ENCODE measurements at places on chromosomes 11 and 22.

- no peak for DNase-seq
Observed at GRCh38 chr11:102989379-102990047, 34.0 kb upstream of the MMP13 start.

DNA sequence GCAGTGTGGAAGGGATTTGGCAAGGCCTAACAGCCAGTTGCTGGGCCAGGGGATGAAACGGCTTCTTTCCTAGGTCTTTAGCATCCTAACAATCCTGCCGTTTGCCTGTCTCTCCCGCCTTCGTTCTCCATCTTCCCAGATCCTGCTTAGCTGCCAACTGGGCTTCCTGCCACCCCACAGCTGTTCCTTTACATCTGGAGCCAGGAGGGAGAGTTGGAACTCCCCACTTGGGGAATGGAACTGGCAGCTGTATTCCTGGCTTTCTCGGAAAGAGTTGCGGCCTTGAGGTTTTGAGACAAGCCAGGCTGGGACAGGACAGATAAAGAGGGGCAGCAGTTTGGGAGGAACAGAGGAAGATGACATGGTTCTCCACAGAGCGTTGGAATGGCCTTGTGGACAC is 59.6 kb downstream of the ST3GAL4 start:
- DNase-seq = no peak

GRCh38 chr11:44444770-44445321 is 120.6 kb upstream of the CD82 start:
- no peak for DNase-seq

DNA sequence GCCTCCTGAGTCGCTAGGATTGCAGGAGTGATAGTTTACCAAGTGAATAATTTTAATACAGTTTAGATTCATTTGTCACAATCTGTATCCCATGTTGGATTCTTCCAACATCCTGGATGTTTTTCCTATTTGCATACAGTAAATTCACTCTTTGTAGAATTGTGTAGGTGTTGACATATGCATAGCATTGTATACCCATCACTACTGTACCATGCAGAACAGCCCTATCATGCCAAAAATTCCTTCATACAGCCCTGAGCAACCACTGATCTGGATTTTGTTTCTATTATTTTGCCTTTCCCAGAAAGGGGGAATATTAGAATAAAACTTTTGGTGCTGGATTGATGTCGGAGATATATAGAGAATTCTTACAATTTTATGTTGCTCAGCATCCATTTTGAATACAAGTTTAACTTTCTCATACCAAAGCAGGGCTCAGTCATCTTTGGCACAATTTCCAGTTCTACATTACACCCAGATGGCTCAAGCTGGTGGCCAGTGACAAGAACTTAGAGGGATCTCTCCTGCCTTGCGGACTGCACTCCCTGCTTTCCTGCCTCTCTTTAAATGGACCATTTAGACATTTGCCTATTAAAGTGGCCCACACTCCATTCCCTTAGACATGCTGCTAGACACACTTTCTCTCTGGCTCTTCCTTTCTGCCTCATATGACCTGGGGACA is 45.4 kb upstream of the CFAP300 start:
- DNase-seq = no peak

DNA sequence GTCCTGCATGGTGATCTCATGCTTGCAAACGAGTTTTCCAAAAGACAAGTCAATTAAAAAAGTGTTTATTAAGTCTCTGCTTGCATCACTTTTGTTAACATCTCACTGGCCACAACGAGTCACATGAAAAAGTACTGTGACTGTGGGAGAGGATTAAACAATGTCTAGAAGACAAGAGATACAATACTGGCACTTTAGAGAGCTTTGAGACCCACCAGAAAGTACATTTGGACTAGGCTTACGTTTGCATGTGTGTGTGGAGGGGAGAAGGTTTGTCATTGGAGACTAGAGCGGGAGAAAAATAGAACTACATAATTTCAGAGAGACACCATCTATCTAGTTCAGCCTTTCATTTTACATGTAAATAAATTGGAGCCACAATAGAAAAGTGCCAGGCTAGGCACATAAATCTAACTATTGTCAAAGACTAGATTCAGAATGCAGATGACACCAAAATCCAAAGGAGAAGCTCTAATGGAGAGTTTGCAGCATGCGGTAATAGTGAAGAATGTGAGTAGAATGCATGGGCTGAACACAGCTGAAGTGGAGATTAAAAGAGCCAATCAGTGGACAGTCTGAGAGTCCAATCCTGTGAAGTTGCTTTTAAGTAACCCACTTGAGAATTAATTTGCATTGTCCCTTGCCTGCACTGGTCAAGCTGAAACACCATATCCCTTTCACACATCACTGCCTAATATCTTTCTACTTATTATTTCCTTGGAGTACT is 977.4 kb upstream of the FAT3 start:
- DNase-seq = no peak

GRCh38 chr22:34198976-34199375 is 278.7 kb upstream of the LARGE1 start:
- DNase-seq = no peak

DNA sequence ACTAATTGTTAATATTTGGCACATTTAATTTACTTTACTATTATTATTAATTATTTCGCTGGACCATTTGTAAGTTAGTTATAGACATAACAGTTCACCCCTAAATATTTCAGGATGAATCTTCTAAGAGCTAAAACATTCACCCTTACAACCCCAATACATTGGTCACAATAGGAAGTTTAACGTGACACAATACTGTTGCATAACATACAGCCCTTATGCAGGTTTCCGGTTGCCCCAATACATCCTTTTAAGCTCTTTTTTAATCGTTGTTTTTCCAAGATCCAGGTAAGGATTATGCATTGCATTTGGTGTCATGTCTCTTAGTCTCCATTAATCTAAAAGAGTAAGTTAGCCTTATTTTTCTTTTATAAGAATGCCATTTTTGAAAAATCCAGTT is 71.2 kb downstream of the HSD17B12 start:
- no peak for DNase-seq

DNA sequence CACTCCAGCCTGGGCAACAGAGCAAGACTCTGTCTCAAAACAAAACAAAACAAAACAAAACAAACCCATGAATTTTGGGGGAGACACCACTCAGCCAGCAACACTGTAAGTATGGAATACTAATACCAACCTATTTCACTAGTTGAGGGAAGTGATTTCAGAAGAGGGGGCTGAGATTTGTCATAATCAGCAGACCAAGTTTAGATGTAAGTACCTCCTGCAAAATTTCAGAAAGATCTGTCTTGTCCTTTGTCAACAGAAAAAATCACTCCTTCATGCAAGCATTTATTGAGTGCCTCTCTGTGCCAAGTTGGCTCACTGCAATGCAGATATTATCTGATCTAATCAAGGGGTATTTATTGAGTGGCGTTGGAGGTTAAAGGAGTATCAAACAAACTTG is 23.4 kb upstream of the ADA2 start:
- DNase-seq = no peak

DNA sequence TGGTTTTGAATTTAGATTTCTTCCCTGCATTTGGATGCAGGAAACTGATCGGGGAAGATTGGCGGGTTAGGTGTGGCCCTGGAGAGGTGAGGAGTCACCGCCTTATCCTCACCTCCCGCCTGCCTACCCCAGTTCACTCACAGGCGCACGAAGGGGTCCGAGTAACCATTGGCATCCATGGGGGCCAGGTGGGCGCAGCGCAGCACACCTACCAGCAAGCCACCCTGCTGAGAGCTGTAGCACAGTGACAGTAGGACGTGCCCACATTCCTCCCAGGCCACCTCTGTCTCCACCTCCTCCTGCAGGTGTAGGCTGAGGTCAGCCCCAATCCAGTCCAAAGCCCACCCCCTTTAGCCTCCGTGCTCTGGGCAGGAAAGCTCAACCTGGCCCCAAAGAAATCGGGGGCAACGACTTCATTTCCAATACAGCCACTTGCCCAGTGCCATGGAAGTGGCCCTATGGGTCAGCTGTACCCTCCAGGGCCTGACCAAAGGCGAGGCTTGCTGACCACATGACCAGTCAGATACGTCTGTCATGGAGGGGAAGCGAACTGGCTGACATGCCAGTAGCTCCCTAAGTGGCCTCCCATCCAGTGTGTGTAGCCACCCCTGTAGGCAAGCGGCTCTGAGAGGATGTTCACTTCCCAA is 6.7 kb downstream of the NDUFV1 start:
- no peak for DNase-seq

DNA sequence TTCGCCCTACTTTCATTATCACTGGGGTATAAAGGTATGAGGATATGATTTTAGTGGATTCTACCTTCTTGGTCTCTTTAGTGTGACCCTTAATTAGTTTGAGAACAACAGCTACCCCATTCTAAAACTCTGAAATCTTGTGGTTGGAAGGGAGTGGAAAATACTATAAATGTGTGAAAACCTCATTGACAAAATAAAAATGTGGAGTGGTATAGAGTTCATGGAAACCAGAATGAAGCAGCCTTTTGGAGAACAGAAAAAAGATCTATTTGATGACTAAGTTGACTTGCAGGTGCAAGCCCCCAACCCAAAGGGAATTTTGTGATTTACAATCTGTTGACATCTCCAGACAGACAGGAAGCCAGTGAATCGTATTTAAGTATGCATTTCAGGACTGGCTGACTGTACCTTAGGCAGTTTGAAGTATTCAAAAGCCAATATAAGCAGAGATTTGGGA is 75.8 kb downstream of the GAS2 start:
- DNase-seq = no peak

DNA sequence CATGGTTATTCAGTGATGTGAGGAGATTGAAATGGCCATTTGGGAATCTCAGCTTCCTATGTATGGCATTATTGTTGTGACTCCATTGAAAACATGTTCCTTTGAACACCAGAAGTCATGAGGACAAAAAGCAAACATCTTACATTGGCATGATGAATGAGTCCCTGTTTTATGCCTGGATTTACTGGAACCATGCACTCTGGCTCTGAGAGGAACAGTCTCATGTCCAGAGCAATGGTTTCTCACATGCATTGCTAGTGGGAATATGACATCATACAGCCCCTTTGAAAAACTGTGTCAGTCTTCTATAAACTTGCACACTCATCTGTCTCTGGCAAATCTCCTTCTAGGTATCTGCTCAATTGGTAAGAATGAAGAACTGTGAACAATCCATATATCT is 3.4 kb upstream of the KDM4F start:
- no peak for DNase-seq

GRCh38 chr11:103661185-103661584 is 375.3 kb upstream of the DDI1 start:
- no peak for DNase-seq

GRCh38 chr11:66333220-66333877 is 2.9 kb downstream of the RIN1 start:
- DNase-seq = no peak

DNA sequence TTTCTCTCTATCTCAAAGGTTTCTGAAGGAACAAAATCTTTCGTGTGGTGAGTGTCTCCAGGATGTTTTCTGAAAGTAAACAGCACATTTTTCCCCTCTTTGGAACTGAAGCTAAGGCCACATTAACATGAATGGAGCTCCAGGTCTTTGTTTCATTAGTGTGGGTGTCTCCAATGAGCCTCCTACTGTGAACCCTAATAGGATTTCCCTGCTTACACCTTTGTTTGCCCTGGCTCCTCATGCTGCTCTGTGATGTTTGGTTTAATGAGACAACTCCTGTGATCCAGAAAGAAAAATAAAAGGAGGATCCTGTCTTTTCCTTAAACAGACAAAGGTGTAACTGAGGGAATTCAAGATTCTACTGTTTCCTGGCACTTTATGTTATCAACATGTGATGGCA is 76.9 kb upstream of the SLC6A5 start:
- DNase-seq = no peak

GRCh38 chr11:62546244-62546928 is at the start of gene AHNAK:
TSS of gene AHNAK (minus strand) at chr11:62546806. CDS start at chr11:62536098, 10,708 bp downstream.
- peak; percentile 72 for DNase-seq

- no peak for DNase-seq
Observed at GRCh38 chr11:70505761-70506657, 107.7 kb downstream of the CTTN start.

DNA sequence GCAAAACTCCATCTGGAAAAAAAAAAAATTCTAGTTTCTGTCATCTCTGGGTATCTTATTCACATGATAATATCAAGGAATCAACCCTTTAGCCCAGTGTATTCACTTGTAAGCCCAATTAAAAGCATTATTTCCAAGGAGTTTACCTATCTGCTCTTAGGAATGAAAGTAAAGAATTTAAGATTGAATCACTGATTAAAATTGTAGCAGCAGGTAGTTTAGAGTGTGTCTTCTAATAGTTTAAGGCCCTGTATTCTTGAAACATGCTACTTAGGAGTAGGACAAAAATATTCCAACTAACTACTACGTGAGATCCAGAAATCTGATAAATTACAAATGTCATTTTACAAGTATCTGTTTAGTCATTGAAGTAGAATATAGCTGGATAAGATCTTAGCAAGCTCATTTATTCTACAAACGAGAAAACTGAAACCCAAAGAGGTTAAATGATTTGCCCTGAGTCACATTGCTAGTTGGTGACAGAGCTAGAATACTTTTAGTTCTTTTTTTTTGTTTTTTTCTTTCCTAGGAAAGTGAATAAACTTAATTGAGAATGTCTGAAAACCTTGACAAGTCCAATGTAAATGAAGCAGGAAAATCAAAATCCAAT is 4.0 kb downstream of the TCP11L1 start:
- DNase-seq = no peak

DNA sequence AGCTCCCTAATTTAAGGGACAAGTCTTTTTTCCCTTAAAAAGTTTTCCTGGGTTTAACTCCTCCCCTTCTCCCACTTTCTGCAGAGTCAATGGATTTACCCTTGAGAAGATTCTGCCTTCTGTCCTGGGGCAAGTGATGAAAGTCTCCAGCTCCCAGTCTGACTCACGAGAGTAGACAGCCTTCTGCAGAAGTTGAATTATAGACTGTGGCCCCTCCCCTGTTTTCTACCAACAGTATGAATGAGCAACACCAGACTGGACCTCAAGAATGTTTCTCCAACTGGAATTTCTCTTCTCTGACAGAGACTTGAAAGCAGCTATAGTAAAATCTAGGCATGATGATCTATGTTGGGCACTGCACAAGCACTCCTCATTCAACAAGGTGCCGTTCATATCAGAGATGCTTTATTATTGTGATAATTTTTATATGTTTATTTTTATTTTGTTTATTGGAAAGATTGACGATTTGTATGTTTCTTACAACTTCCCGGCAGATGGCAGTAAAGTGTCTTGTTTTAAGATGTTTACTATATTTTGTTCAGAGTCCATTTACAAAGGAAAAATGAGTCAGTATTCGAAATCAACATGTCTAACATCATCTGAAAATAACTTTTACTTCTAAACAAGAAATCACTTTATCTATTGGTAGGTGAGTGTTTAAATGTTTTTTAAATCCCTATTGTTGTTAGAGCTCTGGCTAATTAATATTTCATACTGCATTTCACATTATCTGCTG is 56.6 kb downstream of the LMO2 start:
- DNase-seq = no peak

DNA sequence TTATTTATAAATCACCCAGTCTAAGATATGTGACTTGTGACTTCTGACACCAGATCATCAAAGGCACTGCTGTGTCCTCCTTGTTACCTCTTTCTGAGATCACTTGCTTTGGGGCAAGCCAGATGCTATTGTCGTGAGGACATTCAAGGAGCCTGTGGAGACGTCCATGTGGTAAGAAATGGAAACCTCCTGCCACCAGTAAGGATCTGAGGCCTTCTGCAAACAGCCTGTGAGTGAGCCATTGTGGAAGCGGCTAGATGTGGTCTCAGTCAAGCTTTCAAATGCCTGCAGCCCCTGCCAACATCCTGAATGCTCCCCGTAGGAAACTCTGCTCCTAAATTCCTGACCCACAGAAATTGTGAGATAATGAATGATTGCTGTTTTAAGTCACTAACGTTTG is 11.7 kb upstream of the RDX start:
- DNase-seq = no peak

All from immature natural killer cell (primary cell).